ENCODE measurements at places on chromosomes 4 and X. TPM values are rescaled to one million over a fixed set of nuclear protein-coding genes. Genes with fewer than 3 reads are reported as not detected.

- H3K4me1 ChIP-seq: no peaks in the 10 kb centered on the region
- H3K4me3 ChIP-seq: no peak overlapping the region
- no peak overlapping the region for H3K27ac ChIP-seq
- no peak for DNase-seq
These were observed 214.5 kb downstream of the KIT start for GRCh38 chr4:54872261-54872660.

- DNase-seq: no peak
- H3K4me3 ChIP-seq: no peak overlapping the region
- H3K36me3 ChIP-seq: no peaks in the 10 kb centered on the region
- H3K4me1 ChIP-seq: peaks cover 48% of the 10 kb centered on the region
These were observed 9.5 kb downstream of the RBPJ start for GRCh38 chr4:26330186-26330787.

DNA sequence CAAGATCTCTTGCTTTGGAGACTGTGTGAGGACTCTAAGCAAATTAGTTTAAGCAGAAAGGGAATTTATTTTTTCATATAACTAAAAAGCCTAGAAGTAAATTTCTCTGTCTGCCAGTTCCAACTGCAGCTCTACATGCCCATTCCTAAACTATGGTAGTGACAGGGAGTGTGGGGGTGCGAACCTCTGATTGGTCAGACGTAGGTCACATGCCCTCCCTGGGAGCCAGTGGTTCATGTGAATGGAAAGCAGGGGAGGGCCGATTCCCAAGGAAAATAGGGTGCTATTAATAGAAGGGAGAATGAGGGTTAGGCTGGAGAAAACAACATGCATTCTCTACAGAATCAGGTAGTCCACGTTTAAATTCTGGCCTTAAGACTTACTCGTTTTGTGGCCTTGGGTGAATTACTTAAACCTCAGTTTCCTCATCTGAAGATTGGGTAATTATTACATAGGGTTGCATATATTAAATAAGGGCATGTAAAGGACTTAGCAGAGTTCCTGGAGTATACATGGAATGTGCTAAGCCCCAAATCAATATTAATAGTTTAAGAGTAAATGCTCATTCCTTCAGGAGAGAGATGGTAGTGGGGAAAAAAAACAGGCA lies 7.2 kb downstream of the RAB33B start:
- no peak for DNase-seq
- H3K4me3 ChIP-seq: no peak overlapping the region
- no peak overlapping the region for H3K27ac ChIP-seq
- H3K36me3 ChIP-seq: no peaks in the 10 kb centered on the region
- peaks cover 5% of the 10 kb centered on the region for H3K4me1 ChIP-seq
- H3K27me3 ChIP-seq: no peaks in the 10 kb centered on the region

The C4orf50 gene
- total RNA-seq: not detected

The DUSP21 gene
- total RNA-seq: not detected

The PJA1 gene
- total RNA-seq: 31.4 TPM
